Activated CD4-positive, alpha-beta memory T cell treated with anti-CD3 and anti-CD28 coated beads, Interleukin-2, amount 10 ng/mL, durations not matched to agents 7 days and 5 days (primary cell): ENCODE measurements at places on chromosomes 4 and X. TPM values are rescaled to one million over a fixed set of nuclear protein-coding genes. Genes with fewer than 3 reads are reported as not detected.

DNA sequence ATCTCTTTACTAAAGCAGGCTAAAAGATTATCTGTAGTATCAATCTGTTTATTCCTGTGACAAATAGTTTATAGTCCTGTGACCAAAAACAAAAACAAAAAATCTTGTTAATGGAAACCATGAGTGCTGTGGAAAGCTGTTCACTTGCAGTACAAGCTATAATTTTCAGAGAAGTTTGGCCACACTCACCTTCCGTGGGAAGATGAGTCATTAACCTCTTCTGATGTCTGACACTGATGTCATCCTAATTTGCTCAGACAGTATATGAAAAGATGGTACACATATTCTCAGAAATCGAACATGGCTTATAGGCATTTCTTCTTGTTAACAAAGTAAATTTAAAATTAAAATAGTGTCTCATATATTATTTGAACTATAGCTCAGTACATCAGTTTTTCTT is 19.9 kb upstream of the ENPP6 start:
- peak; percentile 72 for DNase-seq

GRCh38 chrX:47191806-47192401 is 1.7 kb upstream of the UBA1 start:
- no peak for DNase-seq

DNA sequence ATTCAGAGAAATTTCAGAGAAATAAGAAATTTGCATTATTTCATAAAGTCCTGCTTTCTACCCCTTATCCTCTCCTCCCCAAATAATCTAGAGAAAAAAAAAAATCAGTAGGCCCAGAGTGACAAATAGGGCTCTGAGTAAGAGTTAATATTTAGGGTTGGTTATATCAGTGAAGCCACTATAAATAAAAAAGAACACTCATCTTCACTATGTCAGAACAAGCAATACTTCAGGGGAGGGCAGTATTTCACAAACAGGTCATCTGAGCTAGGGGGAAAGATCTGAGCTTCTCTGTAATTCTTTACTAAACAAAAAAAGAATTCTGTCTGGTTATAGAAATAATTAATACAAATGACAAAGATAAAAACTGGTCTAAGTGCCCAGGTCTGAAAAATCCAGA is 39.4 kb downstream of the PDE5A start:
- DNase-seq: no peak

GRCh38 chrX:139691493-139691842 is 16.5 kb downstream of the MCF2 start:
- no peak for DNase-seq

DNA sequence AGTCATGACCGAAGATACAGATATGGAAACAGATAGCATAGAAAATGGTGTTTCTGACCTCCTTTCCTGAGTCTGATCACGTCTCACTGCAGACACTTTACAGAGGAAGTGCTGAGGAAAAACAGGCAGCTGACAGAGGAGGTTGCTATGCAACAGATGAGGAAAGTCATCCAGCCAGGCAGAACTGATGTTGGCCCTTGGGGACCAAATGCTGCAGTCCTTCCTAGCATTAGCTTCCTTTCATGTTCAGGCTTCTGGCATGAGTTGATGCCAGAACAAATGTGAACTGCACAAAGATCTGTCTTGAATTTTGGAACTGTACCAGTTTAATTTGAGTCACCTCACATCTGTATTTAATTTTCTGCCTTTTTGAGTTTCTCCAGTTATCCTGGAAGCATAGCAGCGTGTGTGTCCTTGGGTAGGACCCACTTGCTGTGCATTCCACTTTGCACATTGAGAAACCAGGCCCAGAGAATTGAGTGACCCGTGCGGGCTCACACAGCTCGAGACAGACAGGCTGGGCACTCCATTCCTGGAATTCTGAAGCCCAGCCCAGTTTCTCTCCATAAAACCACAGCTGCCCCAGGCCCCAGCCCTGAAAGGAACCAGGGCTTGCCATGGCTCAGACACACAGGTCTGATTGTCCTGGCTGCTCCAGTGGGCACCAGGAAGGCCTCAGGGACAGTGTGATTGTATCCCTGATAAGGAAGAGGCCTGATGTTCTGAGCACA is 1.4 kb upstream of the MAGED1 start:
- DNase-seq: no peak

GRCh38 chr4:138051157-138051556 is 191.0 kb downstream of the SLC7A11 start:
- DNase-seq: no peak

GRCh38 chrX:38898261-38898660 is 97.0 kb downstream of the MID1IP1 start:
- no peak for DNase-seq

PNPLA4 gene
- total RNA-seq: 4.5 TPM

PCDH11X gene
- total RNA-seq: not detected

EXOSC9 gene
- total RNA-seq: 50.5 TPM

AFP gene
- total RNA-seq: not detected

AREG gene
- 0.25 TPM for total RNA-seq
